Glomerular endothelial cell (primary cell): ENCODE measurements at places on chromosomes 4 and X. TPM values are rescaled to one million over a fixed set of nuclear protein-coding genes. Genes with fewer than 3 reads are reported as not detected.

The TCEAL1 gene
- 16.7 and 21.2 TPM in 2 replicates for total RNA-seq

DNA sequence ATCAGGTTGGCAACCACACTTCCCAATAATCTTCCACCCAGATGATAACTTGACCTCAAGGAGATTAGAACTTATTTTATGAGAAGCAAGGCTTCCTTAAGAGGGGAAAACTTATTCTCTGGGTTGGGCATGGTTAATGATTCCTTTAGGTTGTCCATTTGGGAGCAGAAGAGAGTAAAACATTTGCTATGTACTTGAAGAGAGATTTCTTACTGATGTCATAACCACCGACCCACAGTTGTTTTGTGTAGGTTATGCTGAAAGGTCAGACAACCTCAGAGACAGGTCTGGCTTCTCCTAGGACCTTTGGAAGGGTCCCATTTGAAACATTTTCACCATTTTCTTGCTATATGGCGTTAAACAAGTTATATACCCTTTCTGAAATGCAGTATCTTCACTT, 56.1 kb downstream of the FAM114A1 start:
- DNase-seq = no peak

- no peak for DNase-seq
Measured at GRCh38 chr4:29046186-29046585, 1674.0 kb upstream of the PCDH7 start.

- no peak for DNase-seq
Measured at GRCh38 chrX:8323356-8323755, 141.3 kb upstream of the VCX3B start.

- no peak for DNase-seq
Measured at GRCh38 chrX:70253377-70254062, 6.5 kb downstream of the P2RY4 start.

The OTUD4 gene
- 23.6 and 38.9 TPM in 2 replicates for total RNA-seq

DNA sequence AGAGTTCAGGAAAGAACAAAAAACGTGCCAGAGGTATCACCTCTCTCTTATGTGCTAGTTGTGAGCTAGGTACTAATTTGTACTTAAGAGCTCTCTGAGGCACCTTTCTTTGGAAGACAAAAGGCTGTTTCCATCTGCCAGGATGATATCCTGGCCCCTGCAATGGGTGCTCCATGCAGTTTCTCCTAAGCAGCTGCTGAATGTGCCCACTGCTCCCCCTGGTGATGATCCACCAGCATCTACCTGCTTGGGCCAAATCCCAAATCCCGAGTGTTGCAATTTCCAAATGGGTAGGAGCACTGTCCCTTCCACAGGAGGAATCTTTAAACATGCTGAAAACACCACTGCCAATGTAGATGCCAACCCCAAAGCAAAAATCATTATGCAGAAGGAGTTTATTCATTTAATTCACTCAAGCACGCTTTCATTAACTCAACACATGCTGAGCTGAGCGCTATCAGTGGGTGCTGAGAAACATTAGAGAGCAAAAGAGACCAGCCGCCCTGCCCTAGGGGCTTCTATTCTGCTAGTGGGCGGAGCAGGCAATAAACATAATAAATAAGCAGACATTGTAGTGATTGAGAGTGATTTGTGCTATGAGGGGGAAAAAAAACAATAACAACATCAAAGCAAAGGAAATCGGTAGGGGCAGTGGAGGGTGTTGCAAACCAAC, 69.6 kb upstream of the C4orf50 start:
- no peak for DNase-seq

DNA sequence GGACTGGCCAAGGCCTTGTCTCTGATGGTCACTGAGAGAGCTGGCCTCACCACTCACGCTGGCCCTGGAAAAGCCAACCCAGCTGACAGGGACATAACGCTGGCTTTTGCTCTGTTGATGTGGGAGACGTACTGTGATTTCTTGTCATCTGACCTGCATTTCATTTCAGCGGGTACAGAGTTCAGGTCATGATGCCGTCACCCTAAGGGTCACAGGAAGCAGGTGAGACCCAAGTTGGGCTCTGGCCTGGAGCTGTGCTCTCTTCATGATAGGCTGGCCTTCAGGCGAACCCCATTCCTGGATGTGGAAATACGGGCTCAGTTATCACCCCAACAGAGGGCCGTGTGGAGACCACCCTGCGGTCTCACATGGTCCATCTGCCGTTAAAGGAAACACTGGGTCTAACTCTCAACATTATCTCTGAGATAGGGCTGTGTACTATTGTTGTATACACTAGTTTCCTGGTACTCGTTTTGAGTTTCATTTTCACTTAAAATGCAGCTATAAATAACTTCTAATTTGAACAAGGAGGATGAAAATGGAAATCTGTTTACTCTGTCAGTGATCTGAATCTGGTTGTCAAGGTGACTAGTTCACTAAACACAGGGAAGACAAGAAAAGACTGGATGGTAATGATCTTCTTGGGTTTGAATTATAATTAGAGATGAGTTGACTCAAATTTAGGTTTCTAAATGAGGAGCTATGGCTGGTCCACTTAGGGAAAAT, 89.1 kb downstream of the TBC1D9 start:
- no peak for DNase-seq

DNA sequence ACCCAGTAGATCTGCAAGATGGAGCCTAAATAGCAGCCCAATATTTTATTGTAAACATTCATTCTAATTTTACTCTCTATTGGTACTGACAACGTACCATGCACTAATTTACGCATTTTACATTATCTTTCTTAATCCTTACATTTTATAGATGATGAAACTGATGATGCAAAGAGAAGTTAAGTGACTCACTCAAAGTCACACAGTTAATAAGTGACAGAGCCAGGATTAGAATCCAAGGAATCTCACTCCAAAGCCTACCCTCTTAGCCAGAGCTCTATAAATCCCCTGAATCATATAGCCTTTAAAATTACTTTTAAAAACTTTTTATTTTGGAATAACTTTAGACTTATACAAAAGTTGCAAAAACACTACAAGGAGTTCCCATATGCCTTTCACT, 37.6 kb downstream of the PHKA1 start:
- no peak for DNase-seq

DNA sequence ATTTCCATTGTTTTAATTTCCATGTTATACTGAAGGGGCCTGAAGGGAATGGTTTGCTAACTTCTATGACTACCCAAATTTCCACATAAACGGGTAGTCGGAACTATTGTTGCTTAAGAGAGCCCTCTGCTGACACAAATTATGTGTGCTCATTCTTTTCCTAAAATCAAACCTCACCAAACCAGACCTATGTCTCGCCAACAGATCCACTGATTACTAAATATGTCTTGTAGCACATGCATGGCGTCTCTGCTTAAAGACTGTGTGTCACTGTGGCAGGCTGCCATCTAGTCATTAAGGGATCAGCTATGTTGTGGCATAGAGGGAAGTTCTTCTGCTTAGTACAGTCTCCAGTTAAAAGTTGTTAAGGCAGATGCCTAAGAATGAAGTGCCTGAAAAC, 25.1 kb downstream of the PIR start:
- no peak for DNase-seq
